ENCODE measurements at places on chromosomes 6 and 20.
A peak's percentile ranks its signal among the peaks of the same experiment; 100 is the strongest.

- no peak for DNase-seq
Measured at GRCh38 chr6:13511913-13512717, 24.7 kb upstream of the GFOD1 start.

DNA sequence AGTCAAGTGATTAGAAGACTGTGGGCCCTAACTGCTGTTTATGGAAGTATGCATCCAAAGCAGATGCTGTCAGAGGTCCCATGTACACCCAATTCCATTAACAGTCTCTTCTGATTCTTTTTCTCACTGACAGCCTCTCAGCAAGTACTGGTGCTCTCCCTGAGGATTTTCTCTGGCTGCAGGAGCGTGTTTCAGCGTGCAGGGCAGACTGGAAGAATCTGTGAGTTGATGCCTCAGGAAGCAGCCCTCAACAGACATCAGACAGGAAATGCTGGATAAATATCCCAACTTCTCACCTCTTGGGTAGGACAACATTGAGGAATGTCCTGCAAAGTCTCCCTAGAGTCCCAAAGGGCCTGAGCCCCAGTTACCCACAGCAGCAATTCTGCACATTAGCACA lies 40.8 kb downstream of the ANKEF1 start:
- no peak for DNase-seq

GRCh38 chr20:17657898-17658647 lies 24.0 kb downstream of the RRBP1 start:
- DNase-seq: no peak

DNA sequence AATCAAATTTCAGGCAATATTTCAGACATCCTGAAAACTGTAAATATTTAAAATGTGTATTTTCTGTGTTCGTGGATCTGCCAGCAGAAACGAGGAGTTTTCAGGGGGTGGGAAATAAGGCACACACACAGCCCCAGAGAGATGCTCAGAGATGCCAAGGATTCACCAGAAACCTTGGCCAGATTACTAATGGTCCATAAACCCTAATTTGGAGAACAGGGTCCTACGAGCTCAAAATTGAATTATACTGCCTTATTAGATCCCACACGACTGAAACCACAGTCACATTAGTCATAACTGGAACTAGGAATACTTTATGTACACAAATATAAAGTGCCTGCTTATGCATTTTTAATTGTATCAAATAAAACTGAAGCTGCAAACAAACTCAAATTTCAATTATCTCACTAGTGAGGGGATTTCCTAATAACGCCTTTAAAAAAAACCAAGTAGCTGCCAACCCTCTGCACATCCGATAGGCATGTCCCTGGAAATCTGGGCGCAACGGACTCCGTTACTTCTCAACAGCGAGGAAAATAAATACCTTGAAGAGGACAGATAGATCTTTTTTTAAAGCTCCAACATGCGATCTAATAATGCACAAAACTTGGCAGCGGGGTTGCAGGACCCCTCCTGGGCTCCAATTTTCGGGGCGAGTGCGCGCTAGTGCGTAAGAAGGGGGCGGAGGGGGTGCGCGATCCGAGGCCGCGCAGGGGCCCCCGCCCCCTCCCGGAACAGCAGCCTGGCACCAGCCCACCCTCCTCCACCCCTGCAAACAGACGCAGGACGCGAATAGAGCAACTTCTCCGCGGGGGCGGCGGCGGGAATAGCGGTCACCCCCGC lies 897 bp downstream of the CHD6 start:
- peak; percentile 63 for DNase-seq

- DNase-seq: no peak
Measured at GRCh38 chr6:56009636-56010035, 134.2 kb upstream of the BMP5 start.

GRCh38 chr6:8108031-8108660 lies 5.8 kb upstream of the EEF1E1 start:
- no peak for DNase-seq

- no peak for DNase-seq
Measured at GRCh38 chr20:37007898-37008649, 56.6 kb upstream of the SAMHD1 start.

GRCh38 chr6:20610636-20611370 lies 76.5 kb downstream of the CDKAL1 start:
- no peak for DNase-seq

DNA sequence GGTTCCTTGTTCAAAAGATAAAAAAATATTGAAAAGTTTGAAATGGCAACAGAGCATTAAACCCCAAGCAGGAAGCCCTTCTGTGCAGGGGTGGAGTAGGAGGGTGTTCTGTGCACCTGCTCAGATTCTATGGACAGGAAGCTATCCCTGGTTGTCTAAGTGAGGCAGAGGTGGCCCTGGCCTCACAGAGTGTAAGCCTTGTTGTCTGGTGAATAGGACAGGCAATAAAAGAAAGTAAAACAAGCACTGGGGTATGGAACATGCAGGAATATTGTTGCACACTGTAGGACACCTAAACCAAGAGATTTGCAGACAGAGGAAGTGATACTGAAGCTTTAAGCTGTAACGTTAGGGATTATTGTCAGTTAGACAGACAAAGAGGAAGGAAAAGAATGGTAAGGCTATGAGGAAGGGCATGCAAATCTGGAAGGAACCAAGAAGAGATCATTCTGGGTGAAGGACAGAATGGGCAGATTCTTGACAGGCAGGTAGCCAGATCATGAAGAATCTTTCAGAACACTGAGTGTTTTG lies 66.8 kb downstream of the TBC1D7 start:
- no peak for DNase-seq

DNA sequence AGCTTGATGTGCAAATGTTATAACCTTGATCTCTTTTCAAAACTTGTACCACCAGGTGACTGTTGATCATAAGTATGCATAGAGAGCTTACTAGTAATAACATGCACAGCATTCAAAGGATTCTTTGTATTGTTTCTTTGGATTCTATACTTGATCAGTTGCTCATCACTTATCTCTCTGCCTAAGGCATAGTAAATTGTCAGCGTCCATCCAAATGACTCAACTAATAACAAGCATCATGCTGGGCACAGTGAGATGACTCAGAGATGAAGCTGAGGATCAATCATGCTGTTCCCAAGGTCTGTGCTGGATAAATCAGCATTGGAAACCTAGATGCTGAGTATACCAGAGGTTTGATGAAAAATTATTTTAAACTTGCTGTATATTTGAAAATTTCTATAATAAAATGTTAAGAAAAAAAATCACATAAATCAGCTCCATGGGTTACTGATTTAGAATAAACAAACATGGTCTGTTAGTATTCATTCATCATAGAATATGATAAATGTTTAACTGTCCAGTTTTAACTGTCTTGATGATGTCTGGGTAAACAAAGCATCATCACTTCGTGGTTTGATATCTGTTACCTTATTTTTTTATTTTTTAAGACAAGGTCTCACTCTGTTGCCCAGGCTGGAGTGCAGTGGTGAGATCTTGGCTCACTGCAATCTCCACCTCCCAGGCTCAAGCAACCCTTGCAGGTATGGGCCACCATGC lies 45.6 kb upstream of the SGK1 start:
- DNase-seq: no peak

GRCh38 chr6:34657307-34657978 lies 39.1 kb downstream of the ILRUN start:
- no peak for DNase-seq

GRCh38 chr20:36866681-36867495 lies 9.1 kb upstream of the TLDC2 start:
- DNase-seq: no peak

- no peak for DNase-seq
Measured at GRCh38 chr6:117263353-117263927, 1.9 kb upstream of the VGLL2 start.

DNA sequence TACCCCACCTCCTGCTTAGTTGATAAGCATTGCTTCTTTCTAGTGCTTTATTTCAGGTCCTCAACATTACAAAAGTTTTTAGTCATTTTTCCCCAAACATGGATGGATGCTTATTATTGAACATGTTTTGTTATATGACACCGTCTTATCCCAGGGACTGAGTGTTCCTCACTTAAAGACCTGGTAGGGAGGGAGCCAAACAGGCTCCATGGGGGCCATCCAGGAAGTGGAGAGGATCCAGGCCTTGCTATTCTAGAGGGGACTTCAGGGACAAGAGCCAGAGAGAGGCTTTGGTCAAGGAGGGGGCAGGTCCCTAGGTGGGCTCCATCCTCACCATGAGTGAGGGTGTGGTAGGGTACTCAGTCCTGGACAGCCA lies 7.4 kb downstream of the SLC32A1 start:
- no peak for DNase-seq

DNA sequence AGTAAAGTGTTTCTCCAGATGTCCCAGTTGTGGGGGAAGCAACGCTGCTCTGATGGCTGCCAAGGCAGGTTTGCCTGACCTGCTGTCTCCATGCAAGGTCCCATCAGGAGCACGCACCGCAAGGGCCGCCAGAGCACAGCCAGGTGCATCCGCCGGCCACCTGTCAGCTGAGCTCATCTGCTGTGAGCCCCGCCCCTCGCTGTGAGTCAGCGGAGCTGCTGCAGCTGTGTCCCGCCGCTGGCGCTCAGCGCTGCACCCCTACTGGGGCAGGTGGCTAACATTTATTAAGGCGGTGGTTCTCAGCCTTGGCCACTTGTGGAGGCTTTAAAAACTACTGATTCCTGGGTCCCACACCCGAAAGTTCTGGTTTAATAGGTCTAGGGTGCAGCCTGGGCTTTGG lies 225.7 kb downstream of the UST start:
- peak; percentile 75 for DNase-seq

DNA sequence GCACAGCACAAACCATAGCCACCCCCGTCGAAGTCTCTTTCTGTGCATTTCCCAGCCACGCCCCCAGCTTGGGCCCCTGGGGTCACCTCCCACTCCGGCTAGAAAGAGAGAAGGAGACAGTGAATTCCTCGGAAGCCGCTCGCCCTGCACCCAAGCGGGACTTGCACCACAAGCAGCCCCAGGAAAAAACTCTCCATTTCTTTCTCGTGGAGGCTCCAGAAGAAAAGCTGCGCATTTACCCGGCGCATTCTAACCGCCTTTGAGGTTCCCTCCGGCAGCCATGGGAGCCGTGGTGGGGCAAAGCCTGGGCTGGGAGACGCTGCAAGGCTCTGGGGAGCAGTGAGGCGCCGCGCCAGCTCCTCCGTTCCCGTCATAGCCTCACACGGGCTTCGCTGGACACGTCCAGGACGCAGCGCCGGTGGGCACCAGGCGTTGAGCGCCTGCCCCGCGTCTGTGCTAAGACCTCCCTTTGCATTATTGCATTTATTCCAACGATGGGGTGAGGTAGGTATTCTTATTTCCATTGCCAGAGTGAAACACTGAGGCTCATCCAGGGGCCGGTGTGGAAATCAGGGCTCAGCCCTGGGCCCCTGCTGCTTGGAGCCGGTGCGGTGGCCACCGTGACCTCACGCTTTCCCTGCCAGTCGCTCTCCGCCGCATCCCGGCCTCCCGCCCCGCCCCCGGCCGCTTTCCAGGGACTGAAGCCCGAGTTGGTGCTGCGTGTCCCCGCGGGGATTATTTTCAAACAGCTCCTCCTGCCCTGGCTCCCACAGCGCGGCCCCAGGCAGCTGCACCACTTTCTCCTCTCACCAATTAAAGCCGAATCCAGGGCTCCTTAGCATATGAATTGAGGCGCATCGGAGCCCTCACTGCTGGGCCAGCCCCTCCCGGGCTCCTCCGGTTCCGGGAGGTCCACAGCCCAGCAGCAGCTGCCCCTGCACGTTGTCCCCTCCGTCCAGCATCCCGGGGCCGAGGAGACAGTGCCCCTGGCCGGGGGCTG lies 148.3 kb upstream of the AFDN start:
- DNase-seq: no peak

DNA sequence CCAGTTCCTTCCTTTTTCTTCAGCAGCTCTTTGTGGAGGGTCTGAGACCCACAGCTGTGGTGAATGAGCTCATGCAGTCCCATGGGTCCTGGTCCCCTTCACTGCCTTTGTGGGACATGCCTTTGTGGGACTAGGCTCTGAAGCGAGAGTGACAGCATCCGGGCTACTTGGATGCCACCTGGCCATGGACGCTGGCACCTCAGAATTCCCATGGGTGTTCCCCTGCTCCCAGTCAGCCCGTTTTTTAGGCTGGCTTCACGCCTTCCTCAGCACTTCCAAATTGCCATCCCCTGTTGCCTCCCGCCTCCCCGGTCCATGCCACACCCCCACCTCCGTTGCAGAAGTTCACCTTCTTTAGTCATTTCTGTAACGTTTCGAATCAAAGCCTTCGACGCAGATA lies 45.1 kb downstream of the RAMACL start:
- DNase-seq: peak; percentile 16

DNA sequence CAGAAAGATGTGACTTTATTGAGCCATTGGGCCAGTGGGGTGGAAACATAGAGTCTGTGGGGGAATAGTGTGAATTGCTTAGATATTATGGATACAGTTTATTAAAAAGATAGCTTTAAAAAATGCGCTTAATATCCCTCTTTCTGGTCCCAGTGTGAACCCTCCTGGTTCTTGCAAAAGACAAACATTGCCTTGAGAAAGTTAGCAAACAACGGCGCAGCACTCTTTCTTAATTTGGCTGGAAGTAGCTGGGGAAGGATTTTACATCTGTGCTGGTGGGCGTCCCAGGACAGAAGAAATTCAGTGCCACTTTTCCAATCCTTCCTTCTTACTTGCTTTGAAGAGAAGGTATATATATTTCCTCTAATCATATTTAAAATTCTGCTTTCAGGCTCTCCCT lies 191.4 kb upstream of the ZFP64 start:
- DNase-seq: no peak

DNA sequence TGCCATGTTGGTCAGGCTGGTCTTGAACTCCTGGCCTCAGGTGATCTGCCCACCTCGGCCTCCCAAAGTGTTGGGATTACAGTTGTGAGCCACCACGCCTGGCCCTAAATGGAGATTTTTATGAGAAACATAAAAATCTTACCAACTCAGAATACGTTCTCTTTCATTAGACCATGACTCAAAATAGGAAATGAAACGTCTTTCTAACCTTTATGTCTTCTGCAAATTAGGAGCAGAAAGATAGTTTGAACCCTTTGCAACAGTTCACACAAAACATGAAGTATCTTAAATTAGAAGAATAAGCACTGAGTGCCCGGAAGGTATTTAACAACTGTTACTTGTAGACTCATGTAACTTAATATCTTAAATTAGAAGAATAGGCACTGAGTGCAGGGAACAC lies 48.3 kb downstream of the AHI1 start:
- no peak for DNase-seq

DNA sequence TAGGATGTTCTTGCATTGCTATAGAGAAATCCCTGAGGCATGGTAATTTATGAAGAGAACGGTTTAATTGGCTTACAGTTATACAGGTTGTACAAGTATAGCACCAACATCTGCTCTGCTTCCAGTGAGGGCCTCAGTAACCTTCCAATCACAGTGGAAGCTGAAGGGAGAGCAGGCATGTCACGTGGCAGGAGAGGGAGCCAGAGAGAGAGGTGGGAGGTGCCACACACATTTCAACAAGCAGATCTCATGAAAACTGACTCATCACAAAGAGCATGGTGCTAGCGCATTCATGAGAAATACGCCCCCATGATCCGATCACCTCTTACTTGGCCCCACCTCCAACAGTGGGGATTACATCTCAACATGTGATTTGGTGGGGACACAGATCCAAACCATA lies 871.2 kb downstream of the TFAP2A start:
- DNase-seq: no peak

DNA sequence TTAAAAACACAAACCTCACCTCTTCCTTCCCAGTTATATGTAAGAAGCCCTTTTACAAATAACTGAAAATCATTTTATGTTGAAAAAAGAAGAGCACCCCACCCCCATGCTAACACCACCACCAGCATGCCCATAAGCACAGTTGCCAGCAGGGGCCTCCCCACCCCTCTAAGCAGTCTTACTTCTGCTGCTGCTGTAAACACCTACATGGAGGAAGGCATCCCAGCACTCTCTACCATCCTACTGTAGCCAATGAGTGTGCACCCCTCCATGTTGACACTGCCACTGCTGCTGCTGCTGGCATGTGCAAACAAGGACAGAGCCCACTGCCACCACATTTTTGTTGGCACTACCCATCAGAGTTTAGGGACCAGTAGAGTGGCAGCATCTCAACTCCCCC lies 49.6 kb upstream of the PHIP start:
- no peak for DNase-seq

All from activated CD4-positive, alpha-beta T cell treated with anti-CD3 and anti-CD28 coated beads for 36 hours (primary cell).